Activated CD8-positive, alpha-beta memory T cell treated with anti-CD3 and anti-CD28 coated beads for 48 hours (primary cell): ENCODE measurements at places on chromosomes 12 and 14.

GRCh38 chr12:56222531-56222895, 791 bp upstream of the RNF41 start:
- no peak for DNase-seq

- DNase-seq, result no peak
These were observed 60.3 kb downstream of the TESC start for GRCh38 chr12:117038919-117039318.

GRCh38 chr14:71621980-71622605, 310.1 kb upstream of the RGS6 start:
- no peak for DNase-seq

- no peak for DNase-seq
These were observed 10.5 kb downstream of the OVCH1 start for GRCh38 chr12:29486972-29487371.

- no peak for DNase-seq
These were observed 93.3 kb downstream of the RFLNA start for GRCh38 chr12:124388038-124388671.

GRCh38 chr12:47725893-47726292, 603 bp upstream of the ENDOU start:
- no peak for DNase-seq

DNA sequence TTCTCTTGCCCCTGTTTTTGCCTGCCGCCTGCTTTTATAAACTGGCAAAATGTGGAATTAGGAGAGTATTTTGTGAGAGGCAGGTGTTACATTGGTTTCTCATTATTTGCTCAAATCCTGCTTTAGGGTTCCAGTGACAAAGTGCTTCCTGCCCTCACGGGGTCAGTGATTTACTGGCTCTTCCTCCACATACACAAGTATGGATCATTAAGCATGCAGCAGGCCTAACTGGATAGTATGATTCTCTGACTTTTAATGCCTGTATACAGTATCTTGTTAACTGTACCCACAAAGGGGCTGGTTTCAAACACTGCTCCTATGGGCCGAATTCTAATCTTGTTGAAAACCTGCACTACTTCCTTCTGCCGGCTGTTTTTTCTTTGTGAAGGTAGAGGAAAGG, 63.2 kb downstream of the PTCSC3 start:
- no peak for DNase-seq

GRCh38 chr12:124453419-124454351, 113.7 kb downstream of the NCOR2 start:
- peak; percentile 55 for DNase-seq

DNA sequence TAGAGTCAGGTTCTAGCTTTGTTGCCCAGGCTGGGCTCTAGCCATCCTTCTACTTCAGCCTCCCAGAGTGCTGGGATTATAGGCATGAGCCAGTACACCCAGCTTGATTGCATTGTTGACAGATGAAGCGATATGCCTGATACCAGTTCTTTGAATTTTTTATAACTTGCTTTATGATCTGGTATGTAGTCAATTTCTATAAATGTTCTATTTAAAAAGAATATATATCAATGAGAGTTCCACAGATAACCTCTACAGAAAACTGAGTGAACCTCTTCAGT, 99.8 kb downstream of the DIP2B start:
- DNase-seq, result no peak

DNA sequence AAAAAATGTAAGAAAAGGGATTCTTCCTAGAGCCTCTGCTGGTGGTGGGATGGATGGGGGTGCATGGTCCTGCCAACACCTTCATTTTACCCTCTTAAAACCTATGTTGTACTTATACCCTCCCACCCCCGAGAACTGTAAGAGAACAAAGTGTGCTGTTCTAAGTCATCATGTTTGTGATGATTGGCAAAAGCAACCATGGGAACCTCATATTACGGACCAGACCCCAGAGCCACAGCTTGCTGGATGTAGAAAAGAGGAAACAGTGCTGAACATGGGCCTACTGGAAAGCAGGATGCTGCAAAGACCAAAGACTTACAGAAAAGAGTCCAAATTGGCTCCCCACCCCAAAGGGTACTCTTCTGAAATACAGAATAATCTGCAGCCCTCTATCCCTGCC, 311.2 kb downstream of the DUSP6 start:
- DNase-seq, result no peak
